CD8-positive, alpha-beta memory T cell (primary cell): ENCODE measurements at places on chromosomes 3 and 15. TPM values are rescaled to one million over a fixed set of nuclear protein-coding genes. Genes with fewer than 3 reads are reported as not detected.

The CXCR6 gene
- total RNA-seq: 5.8 TPM

The VWA5B2 gene
- not detected for total RNA-seq

DNA sequence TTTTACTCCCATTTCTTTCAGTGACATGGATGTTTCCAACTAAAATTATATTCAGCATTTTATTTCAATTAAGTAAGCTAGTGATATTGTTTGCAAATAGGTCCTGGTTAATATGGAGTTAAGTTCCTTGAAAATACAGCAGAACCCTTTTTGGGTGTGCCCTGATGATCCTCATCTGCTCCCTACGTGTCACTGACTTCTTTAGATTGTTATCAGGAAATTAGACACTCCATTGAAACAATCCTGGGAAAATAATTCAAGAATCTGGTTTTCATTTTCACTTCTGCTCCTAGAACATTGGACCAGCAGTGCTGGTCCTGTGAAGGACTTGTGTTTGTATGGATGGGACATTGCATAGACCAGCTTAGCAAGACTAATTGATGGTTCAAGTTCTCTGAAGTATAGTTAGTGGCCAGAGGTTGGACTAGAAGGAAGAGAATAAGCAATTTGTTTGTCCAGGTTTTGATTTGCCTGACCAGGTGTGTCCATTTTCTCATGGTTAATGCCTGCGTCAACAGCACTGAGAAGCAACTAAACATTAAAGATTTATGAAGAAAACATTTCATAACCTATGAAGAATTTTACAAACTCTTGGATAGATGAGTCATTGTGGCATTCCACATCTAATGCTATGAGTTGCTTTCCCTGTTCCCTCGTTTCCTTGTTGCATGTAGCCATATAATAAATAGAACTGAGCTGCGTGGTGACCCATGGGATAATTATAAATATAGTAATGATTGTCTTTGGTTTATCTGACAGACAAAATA lies 95.8 kb downstream of the ZPLD1 start:
- no peak for DNase-seq
- no peak overlapping the region for H3K4me3 ChIP-seq
- no peak overlapping the region for H3K27ac ChIP-seq
- no peaks in the 10 kb centered on the region for H3K36me3 ChIP-seq

GRCh38 chr3:5197022-5197421 lies 9.5 kb downstream of the EDEM1 start:
- peak overlapping the region; percentile 12 for H3K27ac ChIP-seq
- H3K4me3 ChIP-seq: peak overlapping the region; percentile 14
- H3K4me1 ChIP-seq: peaks cover 81% of the 10 kb centered on the region

- no peaks in the 10 kb centered on the region for H3K36me3 ChIP-seq
- no peak overlapping the region for H3K4me3 ChIP-seq
- H3K4me1 ChIP-seq: no peaks in the 10 kb centered on the region
- DNase-seq: no peak
- no peaks in the 10 kb centered on the region for H3K27me3 ChIP-seq
Observed at GRCh38 chr3:21531909-21532308, 219.1 kb downstream of the ZNF385D start.

DNA sequence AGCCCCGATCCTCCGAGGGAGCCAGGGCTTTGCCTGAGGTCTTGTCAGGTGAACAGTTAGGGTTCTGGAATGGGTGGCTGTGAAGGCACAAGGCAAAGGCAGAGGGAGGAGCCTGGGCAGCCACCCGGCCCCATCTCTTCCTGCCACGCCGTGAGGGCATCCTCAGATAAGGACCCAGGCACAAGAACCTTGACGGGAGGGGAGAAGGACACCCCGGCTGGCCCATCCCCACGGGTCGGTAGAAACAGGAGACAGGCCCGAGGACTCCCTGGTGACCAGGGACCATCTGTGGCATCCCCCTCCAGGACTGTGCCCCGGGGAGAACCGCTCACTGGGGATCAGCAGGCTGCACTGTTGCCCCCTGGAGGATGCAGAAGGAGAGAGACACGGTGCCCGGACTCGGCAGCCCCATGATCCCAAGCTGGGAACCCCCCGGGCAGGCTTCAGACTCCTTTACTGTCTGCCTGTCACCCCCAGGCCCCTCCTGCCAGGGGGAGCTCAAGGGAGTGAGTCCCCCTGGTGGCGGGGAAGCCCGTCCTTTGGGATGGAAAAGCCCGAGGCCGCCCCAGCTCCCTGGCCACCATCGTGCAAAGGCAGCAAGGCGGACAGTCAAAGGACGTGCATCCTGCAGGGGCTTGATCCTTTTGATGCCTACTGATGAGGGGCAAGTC lies 12.3 kb upstream of the PCSK6 start:
- DNase-seq: peak; percentile 20
- no peak overlapping the region for H3K27ac ChIP-seq
- H3K36me3 ChIP-seq: no peaks in the 10 kb centered on the region
- no peaks in the 10 kb centered on the region for H3K27me3 ChIP-seq
- no peaks in the 10 kb centered on the region for H3K4me1 ChIP-seq

DNA sequence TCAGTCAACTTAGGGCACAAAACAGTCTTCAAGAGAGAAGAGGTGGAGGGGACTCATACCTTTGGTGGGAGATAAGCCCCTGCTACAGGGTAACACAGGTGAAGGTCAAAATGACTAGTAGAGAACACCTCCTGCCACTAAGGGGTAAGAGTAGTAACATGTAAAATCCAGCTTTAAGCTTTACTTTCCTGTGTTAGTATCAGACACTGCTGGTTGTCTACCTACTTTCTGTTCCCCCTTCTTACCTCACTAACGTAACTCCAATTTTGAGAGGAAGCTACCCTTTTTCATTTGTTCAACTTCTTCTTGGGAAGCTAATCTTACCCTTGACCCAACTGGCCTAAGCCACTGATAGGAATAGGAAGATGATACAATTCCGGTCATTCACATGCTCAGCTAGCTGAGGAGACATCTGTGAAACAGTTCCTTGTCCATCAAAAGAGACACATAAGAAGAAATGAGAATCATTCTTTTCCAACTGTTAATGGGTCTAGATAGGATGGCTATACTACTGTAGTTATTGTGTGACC lies 826.8 kb upstream of the CFAP20DC start:
- H3K27ac ChIP-seq: no peak overlapping the region
- peaks cover 37% of the 10 kb centered on the region for H3K4me1 ChIP-seq
- H3K36me3 ChIP-seq: no peaks in the 10 kb centered on the region
- DNase-seq: no peak

GRCh38 chr15:34986771-34987480 lies 1.2 kb downstream of the ZNF770 start:
- peaks cover 8% of the 10 kb centered on the region for H3K36me3 ChIP-seq
- DNase-seq: no peak
- peaks cover 23% of the 10 kb centered on the region for H3K4me1 ChIP-seq

GRCh38 chr3:159626598-159626997 lies 362.0 kb upstream of the IL12A start:
- no peak overlapping the region for H3K27ac ChIP-seq
- no peak for DNase-seq
- H3K4me1 ChIP-seq: no peaks in the 10 kb centered on the region
- H3K36me3 ChIP-seq: no peaks in the 10 kb centered on the region
- H3K4me3 ChIP-seq: no peak overlapping the region
